Activated CD4-positive, CD25-positive, alpha-beta regulatory T cell treated with anti-CD3 and anti-CD28 coated beads, Interleukin-2, amount 50 U/mL, for 16 hours (primary cell): ENCODE measurements at places on chromosomes 7 and 10.

- no peak for DNase-seq
Measured at GRCh38 chr7:37765872-37766525, 82.4 kb upstream of the NME8 start.

- no peak for DNase-seq
Measured at GRCh38 chr10:856416-857157, 74.9 kb downstream of the LARP4B start.

- no peak for DNase-seq
Measured at GRCh38 chr10:49001870-49002672, 62.4 kb upstream of the LRRC18 start.

- DNase-seq = no peak
Measured at GRCh38 chr10:66244953-66245352, 680.9 kb upstream of the LRRTM3 start.

DNA sequence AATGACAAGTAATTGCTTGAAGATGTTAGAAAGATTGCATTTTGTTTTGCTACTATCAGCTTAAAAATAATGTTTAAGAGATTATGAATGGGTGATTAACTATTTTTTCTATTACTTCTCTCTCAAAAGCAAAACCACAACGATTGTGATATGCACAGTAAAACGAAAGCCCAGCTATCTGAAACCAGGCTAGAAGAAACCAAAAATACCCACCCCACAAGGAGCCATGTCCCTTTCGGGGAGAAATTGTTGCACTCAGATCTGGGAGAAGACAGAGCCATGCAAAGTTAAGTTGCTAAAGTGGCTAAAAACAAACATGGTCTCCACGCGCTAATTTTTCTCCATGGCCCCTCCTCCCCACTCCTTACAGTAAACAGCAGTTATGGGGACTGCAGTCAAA is 173.6 kb downstream of the RPS24 start:
- DNase-seq = no peak

DNA sequence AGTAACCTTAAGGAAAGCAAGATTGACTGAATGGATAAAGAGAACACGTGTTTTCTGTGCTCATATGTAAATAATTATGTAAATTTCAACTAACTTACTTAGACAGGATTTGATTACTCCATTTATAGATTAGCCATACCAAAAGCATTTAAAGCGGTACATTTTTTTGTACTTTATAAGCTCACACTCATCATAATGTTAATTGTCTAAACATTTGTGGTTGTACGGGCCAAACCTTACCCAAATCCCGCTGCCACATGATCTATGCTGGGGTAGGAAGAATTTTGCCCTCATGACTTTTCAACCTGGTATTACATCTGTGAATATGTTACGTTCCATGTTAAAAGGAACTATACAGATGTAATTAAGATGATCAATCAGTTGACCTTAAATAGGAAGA is 29.1 kb downstream of the MKX start:
- DNase-seq = no peak

- no peak for DNase-seq
Measured at GRCh38 chr7:92633211-92633906, 43.2 kb upstream of the FAM133B start.

DNA sequence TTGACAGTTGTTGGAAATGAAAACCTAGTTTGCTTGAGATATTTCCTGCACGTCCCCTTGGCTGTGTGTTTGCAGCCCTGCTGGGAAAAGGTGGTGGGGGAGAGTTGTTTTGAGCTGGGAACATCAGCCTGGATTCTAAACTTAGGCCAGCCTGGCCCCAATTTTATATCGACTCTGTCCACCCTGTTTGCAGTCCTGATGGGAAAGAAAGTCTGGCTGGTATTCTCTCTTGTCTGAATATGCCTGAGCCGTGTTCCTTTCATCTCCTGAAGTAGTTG is 178.7 kb downstream of the CCDC3 start:
- no peak for DNase-seq

DNA sequence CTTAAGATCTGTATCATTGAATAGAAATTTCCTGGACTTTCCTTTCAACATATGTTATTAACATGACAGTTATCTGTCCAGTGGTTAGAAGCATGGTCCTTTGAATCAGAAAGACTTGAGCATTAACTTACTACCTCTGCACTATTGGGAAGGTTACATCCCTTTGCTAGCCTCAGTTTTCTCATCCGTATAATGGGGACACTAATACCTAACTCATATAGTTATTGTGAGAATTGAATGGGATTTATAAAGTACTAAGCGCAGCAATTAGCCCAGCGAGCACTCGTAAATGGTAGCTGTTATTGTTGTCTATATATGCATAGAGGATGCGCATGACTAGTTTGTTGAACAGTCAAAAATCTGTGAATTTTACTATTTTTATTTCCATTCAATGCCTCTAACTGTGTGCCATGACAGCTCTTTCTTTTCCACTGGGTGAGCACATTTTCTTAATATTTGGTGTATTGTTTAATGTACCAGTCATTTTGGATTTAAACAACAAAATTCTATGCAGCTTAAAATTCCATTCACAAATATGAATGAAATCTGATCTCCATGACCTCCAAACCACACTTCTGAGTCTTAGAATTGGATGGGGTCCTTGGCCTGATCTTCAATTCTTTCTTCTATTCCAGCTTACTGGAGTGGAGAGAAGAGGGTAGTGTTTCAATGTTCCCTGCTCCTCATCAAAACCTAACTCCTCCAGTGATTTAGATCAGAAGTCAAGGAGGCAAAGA is 65.0 kb downstream of the CACNB2 start:
- no peak for DNase-seq

- no peak for DNase-seq
Measured at GRCh38 chr10:89147256-89147655, 59.9 kb downstream of the CH25H start.

DNA sequence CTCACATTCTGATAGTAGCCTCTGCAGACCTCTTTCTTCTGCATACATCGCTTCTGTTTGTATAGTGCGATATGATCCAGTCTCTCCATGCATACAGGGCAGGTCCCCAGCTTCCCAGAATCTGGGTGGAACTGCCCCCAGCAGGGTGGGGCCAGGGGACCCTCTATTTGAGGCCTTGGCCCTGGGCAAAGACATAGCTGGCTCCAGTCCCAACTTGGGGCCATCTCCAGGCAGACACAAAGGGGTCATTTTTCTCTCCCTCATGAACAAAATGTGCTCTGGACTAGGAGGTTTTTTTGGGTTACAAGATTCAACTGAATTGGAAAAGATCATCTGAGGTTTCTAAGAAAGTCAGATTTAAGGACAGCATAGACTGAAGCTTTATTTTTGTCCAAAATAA is 21.1 kb upstream of the HSPA12A start:
- DNase-seq = no peak
